ENCODE measurements at places on chromosomes 13 and 19.

GRCh38 chr13:99658261-99658991, 157.2 kb downstream of the TM9SF2 start:
- peak; percentile 49 for DNase-seq

- DNase-seq = no peak
These were observed 1.3 kb downstream of the ADPRHL1 start for GRCh38 chr13:113451951-113452421.

DNA sequence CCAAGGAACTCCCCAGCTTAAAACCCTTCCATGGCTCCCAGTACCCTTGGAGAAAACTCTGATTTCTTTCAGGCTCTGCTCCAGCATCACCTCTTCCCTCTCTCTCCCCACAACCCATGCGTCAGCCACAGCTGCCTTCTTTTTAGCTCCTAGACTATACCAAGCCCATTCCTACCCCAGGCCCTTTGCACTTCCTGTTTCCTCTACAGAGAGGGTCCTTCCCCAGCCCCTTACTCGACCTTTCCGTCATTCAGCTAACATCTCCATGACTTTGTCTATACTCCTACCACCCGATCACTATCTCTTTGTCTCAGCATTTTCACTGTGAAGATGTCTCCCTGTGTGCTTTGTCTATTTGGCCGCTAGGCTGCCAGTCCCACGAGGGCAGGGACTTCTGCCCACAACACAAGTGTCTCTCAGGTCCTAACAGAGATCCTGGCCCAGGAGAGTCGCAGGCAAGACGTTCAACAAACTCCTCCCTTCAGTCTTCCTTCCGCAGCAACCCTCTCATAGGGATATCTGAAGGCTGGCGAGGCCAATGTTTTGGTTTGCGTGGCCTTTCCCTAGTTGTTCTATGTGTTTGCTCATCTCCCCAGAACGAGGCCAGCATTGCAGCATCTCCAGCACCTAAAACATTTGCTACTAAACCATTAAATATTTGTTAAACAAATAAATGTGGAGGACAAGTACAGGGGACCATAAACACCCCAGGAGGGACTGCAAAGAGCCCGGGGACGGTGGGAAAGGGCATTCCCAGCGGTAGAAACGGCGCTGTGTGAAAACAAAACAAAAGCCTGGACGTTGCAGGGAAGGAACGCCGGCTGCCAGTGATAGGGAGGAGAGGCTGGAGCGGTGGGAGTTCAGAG, 816 bp downstream of the CCNP start:
- no peak for DNase-seq

GRCh38 chr19:56671613-56671994, at the start of gene ZNF835:
Gene ZNF835 (minus strand): TSS chr19:56671757. CDS start chr19:56665198, 6,559 bp downstream.
- no peak for DNase-seq

DNA sequence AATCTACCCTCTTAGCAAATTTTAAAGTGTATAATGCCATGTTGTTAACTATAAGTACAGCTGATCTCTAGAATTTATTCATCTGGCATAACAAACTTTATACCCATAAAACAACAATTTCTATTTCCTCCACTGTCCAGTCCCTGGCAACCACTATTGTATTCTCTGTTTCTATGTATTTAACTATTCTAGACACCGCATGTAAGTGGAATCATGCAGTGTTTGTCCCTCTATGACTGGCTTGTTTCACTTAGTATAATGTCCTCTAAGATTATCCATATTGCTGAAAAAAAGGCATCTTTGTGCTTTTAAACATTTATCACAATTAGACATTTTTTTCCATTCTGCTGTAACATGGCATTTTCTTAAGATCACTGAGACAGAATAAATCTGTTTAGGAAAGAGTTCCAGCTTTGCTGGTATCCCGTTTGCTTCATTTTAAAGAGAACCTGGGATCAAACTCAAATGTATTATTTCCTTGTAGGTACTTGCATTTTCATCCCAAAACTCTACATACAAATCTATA, 1191.0 kb downstream of the SLITRK5 start:
- DNase-seq = no peak

DNA sequence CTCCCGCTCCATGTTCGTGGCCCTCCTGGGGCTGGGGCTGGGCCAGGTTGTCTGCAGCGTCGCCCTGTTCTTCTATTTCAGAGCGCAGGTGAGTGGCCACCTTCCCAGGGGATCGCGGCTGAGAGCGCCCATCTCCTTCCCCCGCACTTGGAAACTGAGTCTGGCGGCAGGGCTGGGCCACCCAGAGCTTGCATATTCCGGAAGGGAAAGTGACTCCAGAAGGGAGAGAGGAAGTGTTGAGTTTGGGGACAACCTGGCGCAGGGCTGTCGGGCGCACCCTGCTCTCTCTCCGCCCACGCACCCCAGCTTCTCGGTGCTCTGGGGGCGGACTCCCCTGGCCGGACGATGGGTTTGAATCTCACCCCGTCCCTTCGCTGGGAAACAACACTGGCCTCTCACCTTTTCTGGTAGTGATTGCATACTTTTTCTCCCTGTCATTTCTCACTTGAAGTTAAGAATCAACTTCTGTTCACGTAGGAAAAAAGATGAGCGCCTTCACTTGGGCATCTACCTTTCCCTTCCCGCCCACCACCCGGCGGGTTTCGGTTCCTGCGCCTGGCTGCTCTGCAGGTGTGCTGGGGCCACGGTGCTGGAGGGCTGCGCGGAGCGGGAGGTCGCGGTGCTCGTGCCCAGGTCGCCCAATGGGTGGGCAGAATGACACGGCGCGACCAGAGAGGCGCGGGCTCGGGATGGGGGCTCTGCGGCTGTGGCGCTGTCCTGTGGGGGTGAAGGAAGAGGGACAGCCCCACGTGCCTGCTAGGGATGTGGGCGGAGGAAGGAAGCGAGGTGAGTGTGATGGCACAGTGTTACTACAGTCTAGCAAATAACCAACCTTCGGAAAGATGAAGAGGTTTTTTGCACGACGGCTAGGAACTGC, 721 bp downstream of the TNFSF11 start:
- no peak for DNase-seq

DNA sequence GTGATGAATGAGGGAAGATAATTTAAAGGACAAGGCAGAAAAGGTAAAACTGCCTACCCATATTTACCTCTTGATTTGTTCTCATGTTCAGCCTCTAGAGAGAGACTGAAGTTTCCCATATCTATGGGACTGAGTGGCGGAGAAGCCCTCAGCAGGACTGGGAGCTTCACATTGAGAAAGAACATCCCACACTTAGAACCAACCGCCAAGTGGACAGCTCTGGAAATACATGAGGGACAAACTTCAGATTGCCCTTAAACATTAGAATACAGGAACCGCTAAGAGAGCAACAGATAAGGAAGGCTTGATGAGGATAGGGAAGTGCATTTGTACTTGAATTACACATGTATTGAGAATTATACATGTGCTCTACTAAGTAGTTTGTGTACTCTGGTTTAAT, 316.0 kb upstream of the MIR17HG start:
- no peak for DNase-seq

DNA sequence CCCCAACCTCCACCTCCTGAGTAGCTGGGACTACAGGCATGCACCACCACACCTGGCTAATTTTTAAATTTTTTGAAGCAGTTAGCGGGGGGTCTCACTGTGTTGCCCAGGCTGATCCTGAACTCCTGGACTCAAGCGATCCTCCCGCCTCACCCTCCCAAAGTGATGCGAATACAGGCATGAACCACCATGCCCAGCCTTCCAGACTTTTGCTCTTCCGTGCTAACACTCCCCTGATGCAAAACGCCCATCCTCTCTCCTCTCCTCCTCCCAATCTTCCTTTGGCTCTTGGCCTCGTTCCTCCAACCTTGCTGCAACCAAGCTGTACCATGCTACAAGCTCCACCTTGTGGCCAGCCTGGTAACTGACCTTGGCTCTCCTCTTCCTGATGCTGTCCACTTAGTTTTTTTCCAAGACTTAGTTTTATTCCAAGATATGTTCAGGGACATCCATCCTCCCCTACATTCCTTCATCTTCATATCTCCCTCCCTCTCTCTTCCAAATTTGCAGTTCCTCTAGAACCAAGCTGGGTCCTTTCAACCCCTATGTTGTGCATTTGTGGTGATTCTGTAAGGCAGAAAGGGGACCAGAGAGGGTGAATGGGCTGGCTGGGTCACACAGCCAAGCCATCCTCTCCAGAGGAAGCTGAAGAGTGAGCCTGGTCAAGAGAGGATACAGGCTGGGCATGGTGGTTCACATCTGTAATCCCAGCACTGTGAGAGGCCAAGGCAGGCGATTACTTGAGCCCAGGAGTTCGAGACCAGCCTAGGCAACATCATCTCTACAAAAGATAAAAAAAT, 32.8 kb downstream of the TINCR start:
- DNase-seq = no peak

- no peak for DNase-seq
These were observed 18.6 kb upstream of the LMTK3 start for GRCh38 chr19:48530066-48530720.

DNA sequence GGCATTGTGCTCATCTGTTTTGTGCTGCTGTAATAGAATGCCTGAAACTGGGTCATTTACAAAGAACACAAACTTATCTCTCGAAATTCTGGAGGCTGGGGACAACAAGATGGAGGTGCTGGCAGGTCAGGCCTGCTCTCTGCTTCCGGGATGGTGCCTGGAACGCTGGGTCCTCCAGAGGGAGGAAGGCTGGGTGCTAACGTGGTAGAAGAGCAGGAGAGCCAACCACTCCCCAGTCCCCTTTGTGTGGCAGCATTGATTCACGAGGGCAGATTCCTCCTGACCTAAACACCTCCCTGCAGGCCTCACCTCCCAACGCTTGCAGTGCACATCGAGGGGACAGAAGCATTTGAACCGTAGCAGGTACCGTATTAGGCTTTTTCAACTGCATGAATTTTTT, 34.1 kb upstream of the TFDP1 start:
- no peak for DNase-seq

DNA sequence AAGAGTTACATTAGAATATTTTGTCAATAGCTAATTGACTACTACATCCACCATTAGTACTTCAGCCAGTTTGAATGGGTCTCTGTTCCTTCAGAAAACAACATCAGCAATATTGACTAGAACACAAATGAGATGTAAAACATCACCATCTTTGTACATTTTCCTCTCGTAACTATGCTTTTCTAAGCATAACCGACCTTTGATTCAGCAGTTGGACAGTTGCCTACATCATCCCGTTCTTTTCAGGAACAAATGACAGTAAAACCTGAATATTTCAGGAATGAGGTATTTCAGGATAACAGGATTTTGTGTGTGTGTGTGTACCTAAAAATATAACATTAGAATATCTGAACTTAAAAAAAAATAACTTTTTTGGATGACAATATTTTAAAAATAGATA, 60.9 kb downstream of the STARD13 start:
- no peak for DNase-seq

GRCh38 chr19:2374808-2375207, 14.7 kb downstream of the TMPRSS9 start:
- no peak for DNase-seq

GRCh38 chr19:35757231-35757748, 461 bp upstream of the HSPB6 start:
- DNase-seq = no peak

DNA sequence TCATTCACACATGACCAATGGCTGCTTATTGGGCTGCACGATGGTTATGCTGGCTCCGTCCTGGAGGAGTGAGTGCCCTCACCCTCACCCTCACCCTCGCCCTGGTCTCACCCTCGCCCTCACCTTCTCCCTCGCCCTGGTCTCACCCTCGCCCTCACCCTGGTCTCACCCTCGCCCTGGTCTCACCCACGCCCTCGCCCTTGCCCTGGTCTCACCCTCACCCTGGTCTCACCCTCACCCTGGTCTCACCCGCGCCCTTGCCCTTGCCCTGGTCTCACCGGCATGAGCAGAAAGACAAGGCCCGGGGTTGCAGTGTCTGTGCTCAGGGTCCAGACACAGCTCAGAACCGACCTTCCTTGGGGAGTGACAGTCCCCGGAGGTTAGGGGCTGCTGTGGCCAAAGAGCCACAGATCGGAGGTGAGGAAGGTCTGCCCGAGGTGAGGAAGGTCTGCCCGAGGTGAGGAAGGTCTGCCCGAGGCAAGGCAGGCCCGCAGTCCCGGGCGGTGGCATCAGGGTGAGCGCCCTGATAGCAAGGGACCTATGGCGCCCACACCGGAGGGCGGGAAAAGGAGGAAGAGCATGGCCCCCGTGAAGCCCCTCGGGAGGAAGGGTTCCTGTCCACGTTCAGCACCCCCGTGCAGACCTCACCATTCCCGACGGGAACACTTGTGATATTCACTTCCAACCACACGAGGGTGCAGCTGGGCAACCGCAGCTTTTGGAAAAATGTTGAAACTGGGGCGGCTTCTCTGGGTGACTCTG, 65.6 kb downstream of the MCF2L start:
- no peak for DNase-seq

GRCh38 chr13:79374578-79374977, 31.5 kb downstream of the RBM26 start:
- DNase-seq = no peak

GRCh38 chr19:14502334-14503092, 6.6 kb upstream of the GIPC1 start:
- DNase-seq = no peak

GRCh38 chr13:87147076-87147475, 524.1 kb upstream of the SLITRK5 start:
- DNase-seq = no peak

DNA sequence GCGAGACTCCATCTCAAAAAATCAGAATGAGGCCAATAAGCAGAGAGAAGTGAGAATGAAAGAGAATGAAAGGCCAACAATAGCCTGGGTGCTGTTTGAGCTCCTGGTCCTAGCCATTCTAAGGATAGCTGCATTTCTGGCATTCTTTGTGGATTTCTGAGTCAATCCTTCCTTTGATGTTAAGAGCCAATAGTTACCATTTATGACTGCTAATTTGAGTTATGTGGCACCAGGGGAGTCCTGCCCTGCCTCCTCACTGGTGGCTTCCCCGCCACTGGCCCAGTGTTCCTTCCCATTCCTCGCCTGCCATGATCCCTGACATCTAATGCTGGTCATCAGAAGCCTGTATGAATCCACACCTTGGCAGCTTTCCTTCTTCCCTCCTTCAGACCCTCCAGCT, 991.2 kb downstream of the UQCRFS1 start:
- DNase-seq = no peak

DNA sequence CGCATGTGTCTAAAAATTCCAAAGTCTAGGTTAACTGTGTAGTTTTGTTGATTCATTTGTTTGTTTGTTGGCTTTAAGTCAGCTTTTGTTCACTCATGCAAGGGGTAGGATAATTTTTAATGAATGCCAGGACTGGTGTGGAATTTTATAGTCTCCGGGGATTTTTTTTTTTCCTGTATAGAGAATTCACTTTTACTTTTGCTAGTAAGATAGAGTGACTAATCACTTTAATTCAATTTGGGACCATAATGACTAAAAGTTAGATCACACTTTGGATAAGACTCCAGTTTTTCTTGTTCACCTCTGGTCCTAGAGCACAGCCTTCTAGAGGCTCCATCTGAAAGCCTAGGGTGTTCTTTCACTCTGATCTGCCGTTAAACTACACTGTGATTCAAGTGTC, 1690.0 kb downstream of the PCDH9 start:
- no peak for DNase-seq

- no peak for DNase-seq
These were observed 410.6 kb downstream of the TBC1D4 start for GRCh38 chr13:75071395-75071794.

DNA sequence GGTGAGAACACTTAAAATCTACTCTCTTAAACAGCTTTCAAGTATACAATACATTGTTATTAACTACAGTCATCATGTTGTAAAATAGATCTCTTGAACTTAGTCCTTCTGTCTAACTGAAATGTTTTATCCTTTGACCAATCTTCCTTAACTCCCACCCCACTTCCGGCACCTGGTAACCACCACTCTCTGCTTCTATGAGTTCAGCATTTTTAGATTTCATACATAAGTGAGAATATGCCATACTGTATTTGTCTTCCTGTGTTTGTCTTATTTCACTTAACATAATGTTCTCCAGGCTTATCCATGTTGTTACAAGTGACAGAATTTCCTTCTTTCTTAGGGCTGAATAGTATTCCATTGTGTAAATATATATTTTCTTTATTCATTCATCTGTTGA, 144.1 kb upstream of the TRPC4 start:
- peak; percentile 10 for DNase-seq

Measured in Jurkat, Clone E6-1 (cell line).